ENCODE measurements at places on chromosomes 11 and 22.

DNA sequence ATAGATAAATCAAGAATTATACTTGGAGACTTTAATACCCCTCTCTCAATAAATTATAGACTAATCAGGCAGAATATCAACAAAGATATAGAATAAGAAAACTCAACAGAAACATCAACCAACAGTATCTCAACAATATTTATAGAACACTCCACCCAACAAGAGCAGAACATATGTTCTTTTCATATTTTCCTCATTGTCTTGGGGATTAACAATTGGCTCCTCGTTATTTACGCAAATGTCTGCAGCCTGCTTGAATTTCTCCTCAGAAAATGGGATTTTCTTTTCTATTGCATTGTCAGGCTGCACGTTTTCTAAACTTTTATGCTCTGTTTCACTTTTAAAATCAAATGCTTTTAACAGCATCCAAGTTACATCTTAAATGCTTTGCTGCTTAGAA lies 37.0 kb upstream of the FBLN1 start:
- DNase-seq, result no peak

GRCh38 chr11:2870969-2871680 lies 14.4 kb downstream of the CDKN1C start:
- DNase-seq, result no peak

DNA sequence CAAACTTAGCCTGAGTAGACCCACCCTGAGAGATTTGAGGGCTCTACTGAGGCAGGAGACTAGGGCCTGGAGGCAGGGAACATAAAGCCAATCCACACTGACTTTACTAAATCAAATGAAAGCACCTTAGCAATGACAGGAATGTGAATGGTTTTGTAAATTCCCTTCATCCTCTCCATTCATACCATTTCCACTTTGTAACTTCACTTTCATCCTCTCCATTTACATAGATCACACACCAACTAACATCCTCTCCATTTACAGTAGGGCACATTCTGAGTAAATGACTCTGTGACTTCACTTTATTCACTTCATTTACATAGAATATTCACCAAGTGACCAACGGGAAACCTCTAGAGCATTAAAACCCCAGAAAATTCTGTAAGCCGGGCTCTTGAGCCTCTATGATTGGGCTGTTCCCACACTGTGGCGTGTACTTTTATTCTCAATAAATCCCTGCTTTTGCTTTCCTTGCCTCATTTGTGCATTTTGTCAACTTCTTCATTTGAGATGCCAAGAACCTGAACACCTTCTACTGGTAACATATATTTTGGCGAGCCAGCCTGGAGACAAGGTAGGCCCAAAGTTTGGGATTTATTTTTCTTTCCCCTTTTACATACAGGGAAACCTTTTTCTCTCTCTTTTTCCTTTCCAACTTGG lies 82.9 kb downstream of the PIWIL4 start:
- no peak for DNase-seq

- DNase-seq, result no peak
Observed at GRCh38 chr11:71204748-71205664, 47.4 kb downstream of the SHANK2 start.

- DNase-seq, result no peak
Observed at GRCh38 chr11:35814081-35814695, 129.7 kb upstream of the LDLRAD3 start.

- DNase-seq, result no peak
Observed at GRCh38 chr11:68954836-68955606, 25.8 kb downstream of the MRGPRD start.
